NCI-H1417 (cell line): ENCODE measurements at places on chromosomes 1 and 21.

DNA sequence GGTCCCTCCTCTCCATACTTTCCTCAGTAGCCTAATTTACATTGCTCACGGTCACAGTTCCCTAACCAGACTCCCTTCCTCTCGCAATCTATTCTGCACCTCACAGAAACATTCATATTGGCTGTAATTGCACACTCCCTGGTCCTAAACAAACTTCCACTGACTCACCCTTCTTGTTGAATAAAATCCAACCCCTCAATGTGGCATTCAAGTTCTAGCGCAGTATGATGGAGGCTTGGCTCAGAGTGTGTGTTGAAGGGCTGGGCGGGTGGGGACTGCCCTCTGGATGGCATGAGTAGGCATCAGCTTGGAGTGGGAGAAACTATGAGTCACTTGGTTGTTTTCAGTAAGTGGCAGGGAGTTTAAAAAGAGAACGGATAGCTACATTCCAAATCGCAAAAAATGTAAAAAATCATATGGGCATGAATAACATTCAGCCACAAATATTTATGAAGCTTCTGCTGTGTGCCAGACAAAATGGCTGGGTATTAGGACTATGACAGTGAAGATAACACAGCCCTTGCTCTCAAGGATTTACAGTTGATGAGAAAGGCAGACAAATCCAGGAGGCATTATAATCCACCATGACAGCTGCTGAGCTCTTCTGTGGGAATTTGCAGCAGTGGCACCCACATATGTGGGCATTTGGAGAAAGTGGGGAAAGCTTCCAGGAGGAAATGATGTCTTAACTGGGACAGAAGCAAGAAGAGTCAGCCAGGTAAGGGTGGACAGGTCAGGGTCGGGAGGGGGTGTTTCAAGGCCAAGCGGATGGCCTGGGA, 42.2 kb upstream of the LYST start:
- no peak for DNase-seq

- DNase-seq, result no peak
Measured at GRCh38 chr1:166638137-166638536, 201.1 kb upstream of the POGK start.

- no peak for DNase-seq
Measured at GRCh38 chr1:214435867-214436266, 115.5 kb downstream of the PTPN14 start.

- DNase-seq, result peak; percentile 44
Measured at GRCh38 chr1:34113887-34114286, 51.1 kb downstream of the CSMD2 start.

- DNase-seq, result no peak
Measured at GRCh38 chr1:8844501-8845006, 27.1 kb upstream of the RERE start.

- no peak for DNase-seq
Measured at GRCh38 chr1:236354330-236355147, 39.5 kb upstream of the EDARADD start.

DNA sequence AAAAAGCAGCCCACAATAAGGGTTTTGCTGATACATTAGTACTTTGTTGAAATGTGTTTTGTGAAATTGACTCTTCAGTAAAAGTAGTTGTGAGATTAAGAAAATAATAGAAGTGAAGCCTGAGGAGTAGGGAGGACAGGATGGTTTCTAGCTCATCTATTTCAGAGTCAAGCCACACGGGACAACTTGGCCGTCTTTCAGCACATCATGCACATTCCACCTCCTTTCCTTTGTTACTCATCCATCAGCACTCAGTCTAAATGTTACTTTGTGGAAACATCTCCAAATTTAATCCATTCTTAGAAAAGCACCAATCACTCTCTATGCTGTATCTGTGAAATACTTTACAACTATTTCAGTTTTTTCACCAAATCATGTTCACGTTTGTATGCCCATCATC, 223.3 kb downstream of the FGGY start:
- no peak for DNase-seq

DNA sequence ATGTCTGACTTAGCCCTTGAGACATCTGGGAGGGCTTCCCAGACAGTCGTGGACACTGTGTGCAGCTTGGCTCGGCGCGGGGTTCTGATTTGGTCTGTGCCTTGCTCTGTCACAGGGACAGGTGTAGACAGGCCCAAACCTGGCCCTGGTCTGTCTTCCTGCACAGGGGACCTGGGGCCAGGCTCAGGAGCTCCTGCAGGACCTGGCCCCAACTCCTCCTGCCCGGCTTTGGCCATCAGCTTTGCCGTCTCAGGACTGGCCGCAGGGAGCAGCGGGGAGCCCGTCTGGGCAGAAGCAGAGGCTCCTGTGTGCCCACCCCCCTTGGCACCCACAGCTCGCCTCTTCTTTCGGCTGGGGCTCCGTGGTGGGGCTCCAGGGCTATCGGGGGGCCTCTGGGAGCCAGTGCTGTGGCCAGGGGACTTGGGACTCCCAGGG, 1.7 kb downstream of the PERM1 start:
- DNase-seq, result no peak

DNA sequence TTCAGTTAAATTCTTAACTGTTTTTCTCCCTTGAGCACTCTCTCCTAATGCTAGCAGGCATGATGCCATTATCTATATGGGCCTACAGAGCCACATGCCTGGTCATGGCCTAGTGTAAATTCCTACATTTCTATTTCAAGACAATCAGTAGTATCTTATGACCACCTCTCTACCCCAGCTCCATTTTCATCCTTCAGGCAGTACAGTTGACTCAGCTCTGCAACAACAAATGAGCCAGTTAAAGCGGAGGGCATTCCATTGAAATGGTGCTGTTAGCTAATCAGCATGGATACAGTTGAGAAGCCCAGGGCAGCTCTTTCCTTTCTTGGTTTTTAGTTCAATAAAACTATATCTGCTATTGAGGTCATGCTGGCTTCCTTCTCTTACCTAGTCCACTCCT, 150.0 kb downstream of the PPP1R12B start:
- DNase-seq, result no peak

GRCh38 chr1:226337276-226337875, 28.4 kb upstream of the LIN9 start:
- no peak for DNase-seq

- DNase-seq, result no peak
Measured at GRCh38 chr1:247180581-247180980, 8.8 kb upstream of the ZNF124 start.

- DNase-seq, result peak; percentile 32
Measured at GRCh38 chr21:41536076-41536826, 28.3 kb upstream of the TMPRSS2 start.

- DNase-seq, result no peak
Measured at GRCh38 chr1:165738794-165739193, 29.9 kb downstream of the TMCO1 start.

DNA sequence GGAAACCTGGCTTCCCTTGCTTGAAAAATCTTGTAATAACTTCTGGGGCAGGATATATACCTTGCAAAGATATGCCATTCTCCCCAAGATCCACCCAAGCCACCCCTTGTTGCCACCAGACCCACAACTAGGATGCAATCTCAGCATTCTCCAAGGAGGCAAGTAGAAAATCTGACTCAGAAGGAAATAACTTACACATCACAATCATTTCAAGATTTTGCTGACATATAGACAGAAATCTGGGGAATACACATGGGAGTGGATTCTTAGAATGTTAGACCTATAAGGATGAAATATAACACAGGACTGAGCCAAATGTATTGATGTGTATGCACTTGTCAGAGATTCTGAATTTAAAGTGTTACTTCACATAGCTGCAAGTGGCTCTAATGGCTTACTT, 14.8 kb upstream of the ZDHHC18 start:
- no peak for DNase-seq
